Stimulated activated CD8-positive, alpha-beta memory T cell treated with anti-CD3 and anti-CD28 coated beads, Interleukin-4, amount 100 ng/mL, for 4 hours (primary cell): ENCODE measurements at places on chromosomes 16 and 17.

- DNase-seq: no peak
These were observed 16.4 kb upstream of the SEC14L1 start for GRCh38 chr17:77124192-77124889.

DNA sequence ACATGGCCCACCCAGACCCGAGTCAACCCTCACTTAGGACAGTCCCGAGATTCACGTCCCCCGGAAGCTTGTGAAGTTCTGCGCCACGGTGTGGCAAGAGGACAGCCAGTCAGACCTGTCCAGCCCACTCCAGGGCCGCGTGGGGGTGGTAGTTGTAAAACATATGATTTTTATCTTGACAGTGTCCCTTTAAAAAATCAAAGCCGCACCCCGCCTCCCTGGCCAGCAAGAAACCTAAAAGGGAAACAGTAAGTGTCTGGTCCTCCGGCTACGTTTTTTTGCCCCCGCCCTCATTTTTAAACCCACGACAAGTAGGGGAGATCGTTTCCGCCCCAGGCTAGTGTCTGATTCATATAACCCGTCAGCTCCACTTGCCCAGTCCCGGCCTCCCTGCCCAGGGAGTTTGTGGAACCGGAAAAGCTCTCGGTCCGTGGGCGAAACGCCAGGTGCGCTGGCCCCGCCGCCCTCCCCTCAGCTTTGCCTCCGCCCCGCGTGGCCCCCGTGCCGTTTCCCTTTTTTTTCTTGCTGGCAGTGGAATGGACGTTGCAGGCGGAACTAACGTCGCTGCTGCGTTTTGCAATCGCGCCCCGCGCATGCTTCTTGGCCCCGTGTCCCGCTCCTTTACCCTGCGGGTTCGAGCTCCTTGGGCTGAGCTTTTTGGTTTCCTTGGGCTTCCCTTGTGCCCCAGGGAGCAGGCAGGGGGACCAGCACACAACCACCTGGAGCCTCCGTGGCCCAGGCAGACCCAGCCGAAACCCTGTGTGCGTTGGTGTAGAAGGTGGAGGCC is 13.3 kb upstream of the NUDT16L1 start:
- DNase-seq: no peak

DNA sequence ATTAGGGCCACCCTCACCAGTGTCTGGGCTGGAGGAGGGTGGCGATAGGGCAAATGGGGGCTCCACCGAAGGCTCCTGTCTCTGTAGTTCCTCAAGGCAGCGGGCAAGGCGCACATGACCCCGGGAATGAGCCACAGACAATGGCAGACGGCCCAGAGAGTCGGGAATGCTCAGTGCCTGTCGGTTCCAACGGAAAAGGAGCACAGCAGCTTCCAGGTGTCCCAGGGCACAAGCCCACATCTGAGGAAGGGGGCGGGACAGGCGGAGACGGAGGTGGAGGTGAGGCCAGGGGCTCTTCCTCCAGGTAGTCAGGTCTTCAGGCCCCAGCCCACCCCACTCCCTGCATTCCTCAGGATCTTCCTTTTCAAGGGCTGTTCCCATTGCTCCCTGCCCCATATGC is 5.1 kb upstream of the SPAG7 start:
- no peak for DNase-seq

GRCh38 chr16:50402298-50402895 is 33.6 kb upstream of the BRD7 start:
- DNase-seq: no peak

DNA sequence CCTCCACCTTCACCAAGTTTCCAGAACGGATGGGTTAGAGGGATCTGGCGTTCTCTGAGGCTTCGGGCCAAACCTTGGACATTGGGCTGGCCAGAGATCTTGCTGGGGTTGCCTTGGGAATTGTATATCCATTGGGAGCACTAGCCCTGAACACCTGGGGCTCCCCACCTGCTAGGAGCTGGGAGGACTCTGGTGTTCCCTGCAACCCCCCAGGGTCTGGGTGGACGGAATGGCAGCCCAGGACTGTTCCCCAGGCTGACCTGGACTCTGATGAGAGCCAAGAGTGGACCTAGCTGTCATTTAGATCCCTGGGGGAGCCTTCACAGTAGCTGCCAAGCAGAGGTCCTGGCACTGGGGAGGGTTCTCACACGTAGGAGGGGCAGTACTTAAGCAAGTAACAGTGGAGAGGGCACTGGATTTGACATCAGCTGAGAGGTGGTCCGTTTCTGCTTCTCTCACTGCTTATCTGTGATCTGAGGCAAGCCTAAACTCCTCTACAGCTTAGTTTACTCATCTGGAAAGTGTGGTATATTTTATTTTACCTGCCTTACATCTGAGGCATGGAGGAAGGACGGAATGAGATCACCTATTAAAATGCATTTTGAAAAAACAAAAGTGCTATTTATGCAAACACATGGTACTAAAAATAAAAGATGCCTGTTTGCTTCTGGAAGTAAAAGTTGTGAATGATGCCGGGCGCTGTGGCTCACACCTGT is 11.7 kb downstream of the SOCS3 start:
- no peak for DNase-seq

DNA sequence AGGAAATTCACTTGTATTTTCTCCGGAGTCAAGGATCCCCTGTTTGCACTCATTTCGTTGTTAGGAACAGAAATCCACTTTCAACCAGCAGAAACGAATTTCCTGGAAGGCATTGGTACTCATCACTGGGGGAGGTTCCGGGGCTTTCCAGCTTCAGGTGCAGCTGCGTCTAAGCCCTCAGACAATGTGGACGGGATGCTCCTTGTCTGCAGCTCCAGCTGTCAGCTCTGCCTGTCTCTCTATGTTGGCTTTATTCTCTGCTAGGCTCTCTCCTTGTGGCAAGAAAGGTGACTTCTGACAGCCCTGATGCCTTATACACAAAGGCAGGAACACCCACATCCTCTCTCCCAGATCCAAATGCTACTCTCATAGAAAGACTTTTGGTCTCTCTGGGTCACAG is 183.9 kb upstream of the HSBP1 start:
- no peak for DNase-seq

DNA sequence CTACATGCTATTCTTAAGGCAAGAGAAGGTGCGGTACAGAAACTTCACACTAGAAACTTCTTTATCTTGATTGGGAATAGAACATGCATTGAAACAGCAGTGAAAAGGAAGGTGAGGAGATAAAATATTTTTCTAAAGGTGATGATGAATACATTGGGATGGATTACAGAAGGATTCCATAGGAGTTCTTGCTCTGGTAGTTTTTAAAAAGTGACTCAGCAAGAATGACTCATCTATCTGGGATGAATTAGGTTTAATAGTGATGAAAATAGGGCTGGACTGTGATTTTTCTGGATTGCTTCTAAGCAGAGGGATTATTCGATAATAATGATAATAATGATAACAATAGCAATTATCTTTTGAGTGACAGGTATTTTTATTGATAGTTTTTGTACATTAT is 65.6 kb upstream of the HS3ST4 start:
- DNase-seq: no peak

GRCh38 chr16:64924086-64924485 is 197.8 kb downstream of the CDH11 start:
- DNase-seq: no peak

DNA sequence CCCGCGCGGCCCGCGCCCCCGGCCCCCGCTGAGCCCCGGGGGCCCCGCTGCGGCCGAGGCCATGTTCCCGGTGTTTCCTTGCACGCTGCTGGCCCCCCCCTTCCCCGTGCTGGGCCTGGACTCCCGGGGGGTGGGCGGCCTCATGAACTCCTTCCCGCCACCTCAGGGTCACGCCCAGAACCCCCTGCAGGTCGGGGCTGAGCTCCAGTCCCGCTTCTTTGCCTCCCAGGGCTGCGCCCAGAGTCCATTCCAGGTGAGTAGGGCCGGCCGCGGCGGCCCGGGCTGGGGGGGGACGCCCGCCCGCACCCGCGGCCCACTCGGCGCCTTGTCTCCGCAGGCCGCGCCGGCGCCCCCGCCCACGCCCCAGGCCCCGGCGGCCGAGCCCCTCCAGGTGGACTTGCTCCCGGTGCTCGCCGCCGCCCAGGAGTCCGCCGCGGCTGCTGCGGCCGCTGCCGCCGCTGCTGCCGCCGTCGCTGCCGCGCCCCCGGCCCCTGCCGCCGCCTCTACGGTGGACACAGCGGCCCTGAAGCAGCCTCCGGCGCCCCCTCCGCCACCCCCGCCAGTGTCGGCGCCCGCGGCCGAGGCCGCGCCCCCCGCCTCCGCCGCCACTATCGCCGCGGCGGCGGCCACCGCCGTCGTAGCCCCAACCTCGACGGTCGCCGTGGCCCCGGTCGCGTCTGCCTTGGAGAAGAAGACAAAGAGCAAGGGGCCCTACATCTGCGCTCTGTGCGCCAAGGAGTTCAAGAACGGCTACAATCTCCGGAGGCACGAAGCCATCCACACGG is 504 bp downstream of the MAZ start:
- DNase-seq: no peak

GRCh38 chr17:82932518-82933310 is 92.9 kb upstream of the ZNF750 start:
- no peak for DNase-seq

DNA sequence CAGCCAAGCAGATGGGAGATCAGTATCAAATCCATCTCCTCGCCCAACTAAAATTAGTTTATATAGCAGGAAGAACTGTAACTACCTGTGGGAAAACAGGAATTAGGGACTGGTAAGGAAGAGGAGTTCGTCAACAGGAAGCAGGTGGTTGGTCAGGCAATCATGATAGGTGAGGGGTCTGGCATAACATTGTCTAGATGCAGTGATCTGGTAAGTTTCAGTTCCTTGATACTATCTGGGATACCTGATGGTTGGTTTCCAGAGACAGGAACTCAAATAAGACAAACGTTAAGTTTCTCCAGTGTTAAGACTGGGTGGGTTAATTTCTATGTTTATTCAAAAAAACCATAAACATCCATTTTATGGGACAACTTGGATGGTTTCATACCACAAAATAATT is 53.8 kb downstream of the CEP112 start:
- no peak for DNase-seq

DNA sequence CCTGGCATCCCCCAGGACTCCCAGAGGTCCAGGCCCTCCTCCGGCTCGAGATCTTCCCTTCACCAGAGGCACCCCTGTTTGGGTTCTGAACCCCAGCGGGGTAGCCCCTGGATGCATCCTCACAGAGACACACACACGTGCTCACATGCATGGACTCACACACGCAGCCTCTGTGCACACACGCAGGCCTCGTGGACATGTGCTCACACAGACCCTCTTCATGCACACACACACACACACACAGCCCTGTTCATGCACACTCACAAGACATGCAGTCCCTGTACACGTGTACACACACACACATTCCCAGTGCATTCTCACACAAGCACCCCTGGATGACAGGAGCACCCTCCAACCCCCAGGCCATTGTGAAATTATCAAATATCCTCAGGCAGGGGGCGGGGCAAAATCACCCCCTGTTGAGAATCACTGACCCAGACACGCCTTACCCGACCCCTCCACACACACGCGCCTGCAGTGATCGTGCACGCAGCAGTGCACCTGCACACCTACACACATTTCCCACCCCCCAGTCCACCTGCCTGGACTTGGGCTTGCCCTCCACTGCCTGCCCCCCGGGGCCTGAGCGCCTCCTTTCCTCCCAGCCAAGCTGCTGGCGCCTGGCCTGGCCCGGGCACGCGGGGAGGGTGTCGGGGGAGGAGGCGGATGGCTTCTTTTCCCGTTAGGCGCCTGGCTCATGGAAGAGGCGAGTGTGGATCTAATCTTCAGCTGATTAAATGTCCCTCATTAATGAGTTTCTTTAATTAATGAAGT is 62.6 kb downstream of the ENGASE start:
- DNase-seq: no peak

DNA sequence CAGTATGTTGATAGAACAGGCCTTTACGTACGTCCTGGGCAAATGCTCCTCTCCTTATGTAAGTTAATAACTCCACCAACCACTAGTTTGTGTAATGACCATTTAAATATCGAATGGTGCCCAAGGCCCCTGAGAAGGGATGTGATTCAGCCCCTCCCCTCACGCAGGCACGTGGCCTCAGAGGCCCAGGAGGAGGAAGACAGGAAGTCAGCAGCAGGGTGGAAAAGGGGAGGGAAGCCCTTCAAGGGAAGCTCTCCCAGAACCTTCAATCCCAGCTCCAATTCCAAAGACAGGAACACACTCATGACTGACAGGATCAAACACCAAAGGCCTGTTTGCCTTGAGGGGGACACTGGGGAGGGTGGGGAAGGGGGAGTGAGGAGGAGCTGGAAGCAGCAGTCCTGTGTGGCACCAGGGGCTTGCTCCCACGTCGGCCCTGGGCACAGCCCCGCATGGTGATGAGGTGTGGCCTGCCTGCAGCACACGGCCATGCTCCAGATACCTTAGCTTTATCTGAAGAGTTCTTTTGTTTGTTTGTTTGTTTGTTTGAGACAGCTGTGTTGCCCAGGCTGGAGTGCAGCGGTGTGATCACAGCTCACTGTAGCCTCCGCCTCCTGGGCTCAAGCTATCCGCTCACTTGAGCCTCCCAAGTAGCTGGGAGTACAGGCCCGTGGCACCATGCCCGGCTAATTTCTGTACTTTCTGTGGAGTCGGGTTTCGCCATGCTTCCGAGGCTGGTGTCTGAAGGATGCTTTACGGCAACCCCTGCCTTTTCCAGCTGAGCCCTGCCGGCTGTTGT is 105.0 kb downstream of the ZNF778 start:
- no peak for DNase-seq

DNA sequence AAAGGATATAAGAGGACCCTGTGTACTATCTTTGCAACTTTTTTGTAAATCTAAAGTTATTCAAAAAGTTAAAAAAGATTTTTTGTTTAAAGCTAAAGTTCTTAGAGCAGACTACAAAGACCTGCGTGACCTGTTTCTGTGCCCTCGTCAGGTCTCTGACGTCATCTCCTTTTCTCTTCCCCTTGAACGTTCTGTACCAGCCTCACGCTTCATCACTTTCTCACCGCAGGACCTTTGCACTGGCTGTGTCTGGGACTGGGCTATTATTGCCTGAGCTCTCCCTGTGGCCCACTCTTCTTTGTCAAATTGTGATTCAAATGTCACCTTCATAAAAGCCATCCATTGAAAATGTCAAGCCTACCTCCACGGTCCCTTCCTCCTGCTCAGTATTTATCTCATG is 222.8 kb downstream of the RBFOX1 start:
- no peak for DNase-seq

- no peak for DNase-seq
These were observed 850 bp downstream of the PPM1E start for GRCh38 chr17:58756246-58757161.

DNA sequence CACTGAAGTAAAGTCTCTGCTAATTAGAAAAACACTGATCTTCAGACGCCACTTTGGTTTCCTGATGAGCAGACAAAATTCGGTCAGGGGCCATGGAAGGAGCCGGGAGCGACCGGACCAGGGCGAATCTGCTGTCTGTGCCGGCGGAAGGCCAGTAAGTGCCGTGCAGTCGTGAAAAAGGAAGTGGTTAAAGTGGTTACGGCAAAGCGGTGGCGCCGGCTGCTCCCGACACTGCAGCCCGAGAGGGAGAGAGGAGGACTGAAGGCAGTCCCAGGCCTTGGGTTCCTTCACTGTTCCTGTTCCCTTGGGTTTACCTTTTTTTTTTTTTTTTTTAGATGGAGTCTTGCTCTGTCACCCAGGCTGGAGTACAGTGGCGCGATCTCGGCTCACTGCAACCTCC is 17.3 kb upstream of the HEXD start:
- DNase-seq: no peak

GRCh38 chr16:77840673-77841501 is 52.5 kb downstream of the VAT1L start:
- DNase-seq: no peak

GRCh38 chr17:40104594-40105486 is 4.5 kb upstream of the NR1D1 start:
- DNase-seq: no peak

GRCh38 chr17:82392209-82392920 is 20.8 kb downstream of the UTS2R start:
- DNase-seq: no peak
